Stimulated activated CD4-positive, alpha-beta T cell treated with anti-CD3 and anti-CD28 coated beads, TNF-alpha, amount 100 ng/mL, for 1 hour (primary cell): ENCODE measurements at places on chromosomes 2 and 18.

DNA sequence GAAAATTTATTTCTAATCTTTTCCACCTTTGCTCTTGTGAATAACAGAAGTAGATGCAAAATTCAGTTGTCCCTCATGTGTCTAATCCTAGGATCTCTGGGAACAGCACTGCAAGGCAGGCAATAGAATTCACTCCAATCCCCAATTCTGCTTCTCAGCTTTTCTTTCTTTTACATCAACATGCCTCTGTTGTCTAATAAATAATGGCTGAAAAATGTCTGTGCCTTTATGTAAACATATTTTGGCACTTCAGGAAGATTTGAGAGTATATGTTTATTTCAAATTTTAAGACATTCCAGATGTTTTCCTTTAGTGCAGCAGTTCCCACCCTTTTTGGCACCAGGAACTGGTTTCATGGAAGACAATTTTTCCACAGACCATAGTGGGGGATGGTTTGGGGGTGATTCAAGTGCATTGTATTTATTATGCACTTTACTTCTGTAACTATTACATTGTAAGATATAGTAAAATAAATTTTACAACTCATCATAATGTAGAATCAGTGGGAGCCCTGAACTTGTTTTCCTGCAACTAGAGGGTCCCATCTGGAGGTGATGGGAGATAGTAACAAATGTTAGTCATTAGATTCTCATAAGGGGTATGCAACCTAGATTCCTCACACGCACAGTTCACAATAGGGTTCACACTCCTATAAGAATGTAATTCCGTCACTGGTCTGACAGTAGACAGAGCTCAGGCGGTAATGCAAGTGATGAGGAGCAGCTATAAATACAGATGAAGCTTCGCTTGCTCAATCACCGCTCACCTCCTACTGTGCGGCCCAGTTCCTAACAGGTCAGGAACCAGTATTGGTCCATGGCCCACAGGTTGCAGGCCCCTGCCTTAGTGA lies 590.3 kb upstream of the CNTNAP5 start:
- DNase-seq = no peak

- DNase-seq = no peak
Observed at GRCh38 chr2:46825939-46826568, 89.6 kb downstream of the MCFD2 start.

GRCh38 chr2:68751397-68752339 lies 17.1 kb downstream of the ARHGAP25 start:
- DNase-seq = peak; percentile 76

GRCh38 chr2:180707175-180707883 lies 273.1 kb upstream of the UBE2E3 start:
- no peak for DNase-seq

GRCh38 chr2:58081000-58081399 lies 34.4 kb downstream of the VRK2 start:
- DNase-seq = no peak

DNA sequence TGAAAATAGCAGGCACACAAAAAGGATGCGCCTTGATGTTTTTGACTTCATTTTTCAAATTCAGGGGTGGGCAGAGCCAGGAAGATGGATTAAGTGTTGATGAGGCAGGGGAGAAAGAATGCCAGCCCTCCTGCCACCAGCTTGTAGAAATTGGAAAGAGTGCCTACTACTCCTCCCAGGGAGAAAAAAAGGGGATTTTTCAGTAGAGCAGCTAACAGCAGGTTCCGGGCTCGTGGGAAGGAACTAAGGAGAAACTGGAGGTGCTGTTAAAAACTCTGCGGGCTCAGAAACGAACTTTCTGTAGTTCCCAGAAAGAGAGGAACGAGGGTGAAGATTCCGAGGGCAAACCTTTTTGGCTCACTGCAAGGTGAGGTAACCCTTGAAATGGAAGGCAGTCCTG lies 100.1 kb upstream of the MCFD2 start:
- DNase-seq = no peak

- no peak for DNase-seq
Observed at GRCh38 chr2:213766465-213766901, 482.2 kb downstream of the SPAG16 start.

DNA sequence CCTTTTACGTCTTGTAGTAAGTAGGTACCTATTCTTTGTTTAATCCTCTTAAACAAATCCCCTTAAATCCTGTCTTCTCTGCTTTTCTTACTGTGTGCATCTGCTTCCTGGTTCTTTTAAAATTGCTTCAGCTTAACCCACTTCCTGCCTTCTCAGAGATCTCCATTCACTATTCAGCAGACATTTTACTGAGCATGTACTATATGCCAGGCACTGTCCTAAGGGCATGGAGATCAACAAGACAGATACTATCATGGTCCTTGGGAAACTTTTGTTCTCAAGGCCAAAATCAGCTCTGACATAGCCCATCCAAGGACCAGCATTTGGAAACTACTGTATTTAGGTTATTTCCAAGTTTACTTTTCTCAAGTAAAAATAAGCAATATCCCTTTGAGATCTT lies 227.5 kb downstream of the TPGS2 start:
- DNase-seq = no peak

DNA sequence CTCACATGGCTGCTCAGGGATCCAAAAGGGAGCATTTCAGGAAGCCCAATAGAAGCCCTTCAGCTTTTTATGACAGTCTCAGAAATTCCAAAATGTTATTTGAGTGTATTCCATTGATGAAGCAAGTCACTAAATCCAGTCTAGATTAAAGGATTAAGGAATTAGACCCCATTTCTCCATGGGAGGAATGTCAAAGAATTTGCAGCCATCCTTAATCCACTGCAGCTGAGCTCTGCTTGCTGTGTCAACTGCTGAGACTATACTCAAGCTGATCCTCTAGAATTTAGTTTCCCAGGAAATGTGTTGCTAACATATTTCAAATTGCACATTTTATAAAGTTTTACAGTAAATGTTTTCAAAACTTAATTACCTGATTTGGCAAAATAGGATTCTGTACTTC lies 28.4 kb upstream of the C2orf69 start:
- no peak for DNase-seq
